ENCODE measurements at places on chromosomes 11 and 22.

GRCh38 chr11:116072133-116072532, 567.9 kb upstream of the CADM1 start:
- no peak for DNase-seq

DNA sequence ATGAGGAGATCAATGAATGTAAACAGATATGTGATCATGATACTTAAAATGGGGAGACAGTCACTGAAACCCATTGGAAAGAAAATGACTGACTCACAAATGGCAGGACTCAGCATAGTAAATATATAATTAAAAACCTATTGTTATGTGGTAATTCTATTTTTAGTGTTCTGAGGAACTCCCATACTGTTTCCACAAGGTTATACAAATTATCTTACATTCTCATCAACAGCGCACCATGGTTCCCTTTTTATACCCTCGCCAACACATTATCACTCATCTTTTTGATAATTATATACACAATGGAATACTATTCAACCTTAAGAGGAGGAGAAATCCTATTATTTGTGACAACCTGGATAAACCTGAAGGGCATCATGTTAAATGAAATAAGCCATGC, 17.1 kb downstream of the OR5B21 start:
- no peak for DNase-seq

GRCh38 chr22:50302564-50302963, 4.9 kb downstream of the PLXNB2 start:
- DNase-seq, result no peak

DNA sequence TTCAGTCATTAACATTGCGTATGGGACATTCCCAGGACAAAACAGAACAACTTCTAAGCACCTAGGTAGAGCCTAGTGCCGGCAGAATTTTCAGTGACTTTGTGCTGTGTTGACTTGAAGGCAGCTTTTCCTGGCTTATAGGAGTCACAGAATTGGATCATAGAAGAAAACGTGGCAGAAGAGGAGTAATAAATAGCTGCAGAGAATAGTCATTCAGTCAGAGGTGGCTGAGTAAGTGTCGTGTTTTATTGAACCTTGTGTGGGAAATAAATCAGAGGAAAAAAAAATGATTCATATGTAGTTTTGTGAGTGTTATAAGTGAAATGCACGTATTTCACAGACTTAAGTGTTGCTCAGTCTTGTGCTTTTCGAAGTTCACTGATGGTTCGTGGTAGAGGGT, 2.1 kb downstream of the BARX2 start:
- DNase-seq, result no peak

Data from fibroblast of skin of right quadriceps (primary cell).